ENCODE measurements at places on chromosomes 6 and 20.

- DNase-seq: no peak
These were observed 52.7 kb downstream of the DLL1 start for GRCh38 chr6:170237999-170238740.

DNA sequence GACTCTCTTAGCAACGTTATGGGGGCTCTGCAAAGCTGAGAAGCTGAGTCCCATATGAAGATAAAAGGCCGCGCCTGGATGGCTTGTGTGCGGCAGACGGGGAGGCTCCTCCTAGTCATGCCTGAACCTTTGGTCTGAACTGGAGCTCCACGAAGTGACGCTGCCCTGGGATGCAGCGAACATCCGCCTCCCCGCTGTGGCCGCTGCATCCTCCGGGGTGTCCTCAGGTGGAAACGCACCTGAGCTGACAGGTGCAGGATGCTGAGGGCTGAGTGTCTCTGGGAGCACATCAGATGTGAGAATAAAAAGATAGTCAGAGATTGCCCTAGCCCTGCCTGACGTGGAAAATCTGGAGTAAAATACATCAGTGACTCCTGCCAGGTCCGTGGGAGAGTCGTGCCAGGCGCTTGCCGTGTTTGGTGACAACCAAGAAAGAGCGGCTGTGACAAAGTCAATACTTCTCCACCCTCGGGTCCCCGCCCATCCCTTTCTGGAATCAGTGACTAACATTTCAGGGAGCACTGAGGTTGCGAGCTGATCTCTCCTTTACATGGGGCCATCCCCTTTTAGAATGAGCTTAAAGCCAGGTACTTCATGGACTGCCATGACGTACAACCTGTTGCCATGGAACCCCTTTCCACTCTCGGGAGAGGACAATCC is 162.8 kb upstream of the AFDN start:
- no peak for DNase-seq

- DNase-seq: peak; percentile 40
These were observed 892 bp downstream of the REPS1 start for GRCh38 chr6:138987080-138987642.

GRCh38 chr20:3360752-3361151 is 46.7 kb downstream of the DNAAF9 start:
- DNase-seq: no peak

- DNase-seq: no peak
These were observed 54.5 kb upstream of the DYNLRB1 start for GRCh38 chr20:34461779-34462087.

- no peak for DNase-seq
These were observed 381.5 kb downstream of the TFAP2A start for GRCh38 chr6:10033223-10033829.

DNA sequence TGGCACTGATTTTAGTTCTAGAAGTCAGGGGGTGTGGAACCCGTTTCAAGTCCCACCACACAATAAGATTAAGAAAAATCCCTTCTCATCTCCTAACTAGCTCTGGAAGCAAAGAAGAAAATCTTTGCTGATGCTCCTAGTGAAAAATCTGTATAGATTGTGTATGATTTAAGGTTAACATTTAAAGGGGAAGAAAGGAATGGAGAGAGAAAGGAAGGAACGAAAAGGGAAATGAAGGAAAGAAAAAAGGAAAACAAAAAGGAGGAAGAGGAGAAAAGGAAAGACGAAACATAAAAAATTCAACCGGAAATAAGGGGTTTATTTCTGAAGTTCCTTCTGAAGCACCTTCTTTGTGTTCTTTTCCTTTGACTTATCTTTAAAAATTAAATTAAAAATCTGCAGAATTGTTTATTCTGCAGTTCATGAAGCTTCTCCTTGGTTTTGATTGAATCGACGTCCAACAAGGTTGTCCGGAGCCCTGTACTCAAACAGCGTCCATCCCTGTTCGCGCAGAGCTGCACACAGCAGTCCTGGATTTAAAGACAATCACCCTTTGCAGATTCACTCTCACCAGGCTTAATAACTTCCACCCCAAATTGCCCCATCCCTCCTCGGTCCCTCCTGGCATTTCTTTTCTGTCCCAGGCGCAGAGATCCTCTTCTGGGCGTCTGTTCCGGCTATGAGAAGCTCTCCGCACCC is 1.6 kb upstream of the TFAP2B start:
- DNase-seq: no peak

Measured in testis (tissue), 5 donors.